ENCODE measurements at places on chromosomes 7 and 10.

GRCh38 chr10:28776519-28776918 lies 99.2 kb downstream of the BAMBI start:
- DNase-seq = no peak

GRCh38 chr7:44065431-44066110 lies at the start of gene PGAM2:
Gene PGAM2 (minus strand): TSS chr7:44065567. CDS start chr7:44065529, 38 bp downstream.
- DNase-seq = peak; percentile 29

DNA sequence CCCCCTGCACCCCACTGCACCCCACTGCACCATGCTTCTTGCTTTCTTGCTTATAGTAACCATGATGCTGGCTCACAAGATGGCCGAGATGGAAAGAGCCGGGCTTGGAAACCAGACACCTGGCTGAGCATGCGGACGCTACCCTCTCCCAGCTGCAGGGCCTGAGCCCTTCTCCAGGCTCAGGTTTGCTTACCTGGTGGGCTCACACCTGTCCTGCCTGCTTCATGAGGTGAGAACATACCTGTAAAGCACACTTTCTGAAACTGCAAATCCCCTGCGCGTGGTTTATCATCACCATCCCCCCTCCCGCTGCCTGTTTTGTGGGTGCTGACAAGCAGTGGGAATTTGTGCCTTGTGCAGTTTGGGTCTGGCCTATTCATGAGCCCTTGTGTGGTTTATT lies 302.7 kb downstream of the GLRX3 start:
- DNase-seq = no peak

DNA sequence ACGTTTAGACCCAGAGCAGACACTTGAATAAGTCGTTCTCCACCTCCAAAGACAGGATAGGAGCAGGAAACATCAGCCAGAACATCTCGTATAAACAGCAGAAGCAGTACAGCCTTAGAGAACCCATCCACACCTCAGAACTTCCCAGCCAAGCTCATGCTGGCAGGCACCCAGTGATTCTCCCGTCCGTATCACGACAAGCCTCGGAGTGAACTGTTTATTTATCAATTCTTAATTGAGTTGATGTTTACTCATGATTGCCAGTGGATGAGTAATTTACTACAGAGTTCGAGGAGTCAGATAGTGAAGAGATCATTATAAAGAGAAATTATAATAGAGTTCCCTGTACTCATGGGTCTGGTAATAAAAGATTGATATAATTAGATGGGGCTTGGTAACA lies 811.5 kb downstream of the LRMDA start:
- no peak for DNase-seq

DNA sequence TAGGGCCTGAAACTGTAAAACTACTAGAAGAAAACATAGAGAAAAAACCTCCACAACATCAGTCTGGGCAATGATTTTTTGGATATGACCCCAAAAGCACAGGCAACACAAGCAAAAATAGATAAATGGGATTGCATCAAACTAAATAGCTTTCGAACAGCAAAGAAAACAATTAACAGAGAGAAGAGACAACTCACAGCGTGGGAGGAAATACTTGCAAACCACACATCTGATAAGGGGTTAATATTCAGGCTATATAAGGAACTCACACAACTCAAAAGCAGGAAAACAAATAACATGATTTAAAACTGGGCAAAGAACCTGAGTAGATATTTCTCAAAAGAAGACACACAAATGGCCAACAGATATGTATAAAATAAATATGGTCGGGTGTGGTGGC lies 7.7 kb upstream of the GSTK1 start:
- DNase-seq = no peak

- no peak for DNase-seq
Observed at GRCh38 chr7:91164506-91164905, 99.7 kb upstream of the FZD1 start.

GRCh38 chr10:62652114-62652513 lies 152.4 kb upstream of the ADO start:
- no peak for DNase-seq

GRCh38 chr10:125263551-125263950 lies 103.2 kb upstream of the CTBP2 start:
- no peak for DNase-seq

- DNase-seq = no peak
Observed at GRCh38 chr10:70472799-70473454, 5.6 kb upstream of the PALD1 start.

DNA sequence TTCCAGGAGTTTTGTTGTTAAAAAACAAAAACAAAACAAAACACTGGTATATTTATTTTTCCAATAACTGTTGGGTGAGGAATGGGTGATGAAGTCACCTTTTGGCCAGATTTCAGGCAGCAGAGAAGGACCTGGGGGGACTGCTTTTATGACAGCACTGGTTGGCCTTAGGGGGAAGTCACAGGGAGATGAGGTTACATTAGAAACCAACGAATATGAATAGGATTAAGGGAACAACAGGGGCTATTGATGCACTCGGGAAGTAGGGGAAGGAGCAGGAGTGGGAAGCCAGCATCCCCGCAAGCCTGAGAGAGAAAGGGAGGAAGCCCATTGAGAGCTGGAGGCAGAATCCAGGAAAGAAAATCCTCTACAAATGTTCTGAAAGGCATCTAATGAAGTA lies 958.4 kb downstream of the TYW1 start:
- DNase-seq = no peak

GRCh38 chr10:81309041-81309552 lies 565.9 kb upstream of the NRG3 start:
- DNase-seq = no peak

GRCh38 chr10:132927824-132928223 lies 14.5 kb downstream of the CFAP46 start:
- no peak for DNase-seq

- no peak for DNase-seq
Observed at GRCh38 chr7:40315277-40315676, 180.5 kb downstream of the SUGCT start.

- no peak for DNase-seq
Observed at GRCh38 chr7:137539111-137539715, 195.7 kb upstream of the PTN start.

- DNase-seq = no peak
Observed at GRCh38 chr10:92479547-92479946, 94.3 kb downstream of the IDE start.

DNA sequence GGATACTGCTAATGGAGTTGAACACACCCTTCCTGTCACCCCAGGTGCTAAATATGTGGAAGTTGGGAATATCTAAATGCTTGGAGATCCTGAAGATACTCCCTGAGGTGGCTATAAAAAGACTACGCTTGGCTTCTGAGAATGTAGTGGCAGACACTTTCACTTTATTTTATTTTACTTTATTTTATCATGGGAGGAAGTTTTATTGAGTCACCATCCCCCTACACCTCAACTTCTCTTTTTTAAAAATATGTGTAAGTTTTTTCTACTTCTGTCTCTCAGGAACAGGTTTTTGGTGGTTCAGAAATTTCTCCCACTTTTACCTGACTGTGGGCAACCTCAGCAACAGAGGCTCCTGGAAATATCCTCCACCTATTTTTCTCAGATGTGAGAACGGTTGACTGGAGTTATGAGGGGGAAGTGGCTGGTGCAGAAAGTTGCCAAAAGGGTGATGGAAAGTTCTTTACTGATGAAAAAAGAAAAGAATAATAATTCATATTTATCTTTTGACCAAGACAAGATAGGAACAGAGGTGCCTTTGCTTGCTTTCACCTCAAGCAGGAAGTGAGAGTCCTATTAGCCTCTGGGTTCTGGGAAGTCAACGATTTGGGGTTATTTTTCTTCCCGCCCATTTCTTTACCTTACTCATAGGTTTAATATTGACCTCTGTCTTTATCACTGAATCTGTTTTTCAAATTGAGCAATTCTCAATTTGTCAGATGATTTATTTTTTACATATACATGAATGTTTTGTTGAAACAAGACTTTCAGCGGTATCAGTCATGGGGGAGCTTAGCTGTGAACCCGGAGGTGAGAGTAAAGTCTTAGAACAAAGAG lies 103.6 kb downstream of the AHR start:
- no peak for DNase-seq

DNA sequence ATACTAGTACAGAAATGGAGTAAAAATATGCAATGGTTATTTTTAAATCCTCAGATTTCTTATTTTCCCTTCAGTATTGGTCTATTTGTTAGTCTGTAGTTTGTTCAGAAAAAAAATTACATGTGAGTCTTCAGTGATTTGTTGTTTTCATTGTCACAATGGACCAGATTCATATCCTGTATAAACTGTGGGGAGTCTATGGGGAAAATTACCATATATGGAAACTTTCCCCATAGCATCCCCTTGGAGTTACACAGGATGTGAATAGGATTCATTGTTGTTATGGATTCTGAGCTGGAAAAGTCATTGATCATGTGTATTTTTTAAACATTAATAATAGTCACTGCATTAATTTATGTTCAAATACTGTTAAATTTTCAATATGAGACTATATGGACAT lies 72.6 kb downstream of the ST7 start:
- DNase-seq = no peak

- DNase-seq = no peak
Observed at GRCh38 chr10:71009126-71009525, 120.8 kb upstream of the PCBD1 start.

- DNase-seq = no peak
Observed at GRCh38 chr7:132211971-132212370, 364.3 kb downstream of the PLXNA4 start.

DNA sequence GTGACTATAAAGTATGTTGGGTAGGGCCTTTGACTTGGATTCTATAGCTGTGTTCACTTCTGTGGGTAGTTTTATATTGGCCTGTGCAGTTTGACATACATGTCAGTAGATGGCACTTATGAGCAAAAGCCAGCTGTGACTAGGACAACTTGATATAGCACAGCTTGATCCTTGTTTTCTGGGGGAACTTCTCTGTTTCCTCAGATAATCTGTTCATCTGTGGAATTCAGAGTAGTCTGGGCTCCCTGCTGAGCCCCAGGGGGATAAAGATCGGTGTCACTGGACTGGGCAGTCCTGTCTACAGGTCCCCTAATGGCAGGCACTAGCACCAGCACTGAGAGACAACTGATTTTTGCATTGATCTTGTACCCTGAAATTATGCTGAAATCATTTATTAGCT lies 25.4 kb downstream of the CYP2C9 start:
- DNase-seq = peak; percentile 24

GRCh38 chr7:26054386-26054785 lies 97.6 kb upstream of the NFE2L3 start:
- no peak for DNase-seq

- DNase-seq = no peak
Observed at GRCh38 chr7:46559194-46559832, 638.2 kb upstream of the IGFBP3 start.

DNA sequence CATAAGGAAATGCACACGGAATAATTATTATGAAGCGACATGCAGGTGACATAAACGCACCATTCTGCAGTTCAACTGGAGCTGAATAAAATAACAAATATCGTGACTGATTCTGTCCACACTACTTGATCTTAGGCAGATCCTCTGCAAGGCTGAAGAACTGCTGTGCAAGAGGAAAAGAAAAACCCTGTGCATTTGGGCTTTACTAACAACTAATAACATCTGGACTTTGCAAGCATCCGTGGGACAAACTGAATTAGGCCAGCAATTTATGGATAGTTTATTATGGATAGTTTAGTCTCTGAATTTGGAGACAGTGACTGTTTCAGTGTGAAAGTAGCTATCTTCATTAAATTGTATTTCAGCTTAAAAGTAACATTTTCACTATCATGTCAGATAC lies 309.4 kb downstream of the SFMBT2 start:
- DNase-seq = no peak

GRCh38 chr7:80666376-80666775 lies 27.9 kb downstream of the CD36 start:
- DNase-seq = no peak

- no peak for DNase-seq
Observed at GRCh38 chr10:102024799-102025198, 31.2 kb downstream of the ARMH3 start.

- DNase-seq = no peak
Observed at GRCh38 chr7:151924001-151924400, 32.2 kb upstream of the GALNTL5 start.

DNA sequence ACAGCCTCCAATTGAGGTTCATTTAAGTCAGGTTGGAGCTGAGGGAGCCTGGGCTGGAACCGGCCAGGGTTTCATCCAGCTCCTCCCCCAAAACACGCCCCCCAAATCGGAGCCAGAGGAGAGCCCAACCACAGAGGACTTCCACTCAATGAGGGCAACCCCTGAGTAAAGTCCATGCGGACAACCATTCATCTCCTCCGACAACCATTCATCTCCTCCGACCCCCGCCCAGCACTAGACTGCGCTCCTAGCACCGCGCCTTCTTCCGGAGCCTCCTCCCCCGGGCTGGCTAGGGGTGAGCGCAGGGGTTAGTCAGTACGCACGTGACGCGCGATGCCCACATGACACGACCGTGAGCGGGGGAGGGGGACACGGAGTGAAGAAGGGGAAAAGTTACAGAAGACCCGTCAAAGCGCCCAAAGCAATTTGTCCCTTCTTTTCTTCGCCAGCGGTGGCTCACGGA lies 1.4 kb downstream of the MAGI2 start:
- DNase-seq = peak; percentile 43

GRCh38 chr10:32911285-32912016 lies 46.6 kb downstream of the ITGB1 start:
- no peak for DNase-seq

- no peak for DNase-seq
Observed at GRCh38 chr7:105502173-105502572, 19.9 kb downstream of the PUS7 start.

GRCh38 chr7:5231116-5231515 lies 41.1 kb downstream of the WIPI2 start:
- no peak for DNase-seq

DNA sequence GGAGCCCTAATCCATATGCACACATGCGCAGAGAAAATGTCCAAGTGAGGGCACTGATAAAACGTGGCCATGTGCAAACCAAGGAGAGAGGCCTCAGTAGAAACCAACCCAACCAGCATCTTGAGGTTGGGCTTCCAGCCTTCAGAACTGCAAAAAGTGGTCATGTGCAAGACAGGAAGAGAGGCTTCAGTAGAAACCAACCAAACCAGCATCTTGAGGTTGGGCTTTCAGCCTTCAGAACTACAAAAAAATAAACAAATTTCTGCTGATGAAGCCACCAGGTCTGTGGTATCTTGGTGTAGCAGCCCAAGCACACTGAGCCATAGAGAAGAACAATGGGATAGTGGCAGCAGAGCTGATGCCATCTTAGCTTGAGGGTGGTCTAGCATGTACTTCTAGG lies 371.5 kb downstream of the CALN1 start:
- no peak for DNase-seq

GRCh38 chr7:131882321-131882720 lies 325.9 kb upstream of the PODXL start:
- no peak for DNase-seq

All from NCI-H774 (cell line).